ENCODE measurements at places on chromosomes 16 and 17.
A peak's percentile ranks its signal among the peaks of the same experiment; 100 is the strongest.

DNA sequence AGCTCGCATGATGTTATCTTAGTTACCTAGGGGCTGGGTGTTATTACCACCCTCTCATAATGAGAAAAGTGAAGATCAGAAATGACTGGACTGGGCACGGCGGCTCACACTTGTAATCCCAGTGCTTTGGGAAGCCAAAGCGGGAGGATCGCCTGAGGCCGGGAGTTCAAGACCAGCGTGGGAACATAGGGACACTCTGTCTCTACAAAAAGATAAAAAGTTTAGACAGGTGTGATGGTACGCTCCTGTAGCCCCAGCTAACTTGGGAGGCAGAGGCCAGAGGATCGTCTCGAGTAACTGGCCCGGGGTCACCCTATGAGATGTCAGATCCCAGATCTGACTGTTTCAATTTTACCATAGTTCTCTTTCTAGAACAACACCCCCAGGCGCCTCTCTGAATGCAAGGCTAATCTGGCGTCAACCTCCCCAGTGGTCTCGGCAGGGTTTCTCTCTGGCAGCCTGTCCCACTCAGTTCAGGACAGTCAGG lies 1.9 kb upstream of the CCDC102A start:
- DNase-seq: no peak

DNA sequence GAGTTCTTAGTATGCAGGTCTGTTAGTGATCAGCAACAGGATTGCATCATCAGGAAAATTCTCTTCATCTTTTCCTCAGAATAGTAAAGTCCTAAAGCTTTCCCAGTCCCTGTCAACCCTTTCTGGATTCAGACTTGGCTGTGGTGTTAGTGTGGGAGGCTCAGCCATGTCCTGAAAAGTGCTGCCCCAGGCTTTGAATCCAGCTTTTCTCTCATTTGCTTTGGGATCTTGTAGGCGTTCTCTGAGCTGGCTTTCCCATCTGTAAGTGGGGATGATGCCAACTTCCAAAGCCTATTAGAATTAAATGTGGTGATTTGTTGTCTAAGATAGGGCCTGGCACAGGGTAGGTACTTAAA lies 3.0 kb downstream of the ALKBH5 start:
- DNase-seq: no peak

DNA sequence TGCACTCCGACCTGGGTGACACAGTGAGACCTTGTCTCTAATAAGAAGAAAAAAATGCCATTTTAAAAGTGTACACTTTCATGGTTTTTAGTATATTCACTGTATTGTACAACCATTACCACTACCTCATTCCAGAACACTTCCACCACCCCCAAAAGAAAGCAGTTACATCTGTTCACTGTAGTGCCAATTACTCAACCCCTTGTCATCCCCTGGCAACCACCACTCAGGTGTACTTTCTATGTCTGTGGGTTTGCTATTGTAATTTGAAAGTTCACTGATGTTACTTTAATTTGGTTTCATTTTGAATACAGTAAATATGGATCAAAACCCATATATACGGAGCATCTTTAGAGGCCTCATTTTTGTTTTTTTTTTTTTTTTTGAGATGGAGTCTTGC lies 6.1 kb downstream of the ZG16 start:
- no peak for DNase-seq

GRCh38 chr16:7330709-7331108 lies 1.9 kb upstream of the RBFOX1 start:
- DNase-seq: no peak

- DNase-seq: no peak
These were observed 2.8 kb downstream of the TEPSIN start for GRCh38 chr17:81235822-81236740.

DNA sequence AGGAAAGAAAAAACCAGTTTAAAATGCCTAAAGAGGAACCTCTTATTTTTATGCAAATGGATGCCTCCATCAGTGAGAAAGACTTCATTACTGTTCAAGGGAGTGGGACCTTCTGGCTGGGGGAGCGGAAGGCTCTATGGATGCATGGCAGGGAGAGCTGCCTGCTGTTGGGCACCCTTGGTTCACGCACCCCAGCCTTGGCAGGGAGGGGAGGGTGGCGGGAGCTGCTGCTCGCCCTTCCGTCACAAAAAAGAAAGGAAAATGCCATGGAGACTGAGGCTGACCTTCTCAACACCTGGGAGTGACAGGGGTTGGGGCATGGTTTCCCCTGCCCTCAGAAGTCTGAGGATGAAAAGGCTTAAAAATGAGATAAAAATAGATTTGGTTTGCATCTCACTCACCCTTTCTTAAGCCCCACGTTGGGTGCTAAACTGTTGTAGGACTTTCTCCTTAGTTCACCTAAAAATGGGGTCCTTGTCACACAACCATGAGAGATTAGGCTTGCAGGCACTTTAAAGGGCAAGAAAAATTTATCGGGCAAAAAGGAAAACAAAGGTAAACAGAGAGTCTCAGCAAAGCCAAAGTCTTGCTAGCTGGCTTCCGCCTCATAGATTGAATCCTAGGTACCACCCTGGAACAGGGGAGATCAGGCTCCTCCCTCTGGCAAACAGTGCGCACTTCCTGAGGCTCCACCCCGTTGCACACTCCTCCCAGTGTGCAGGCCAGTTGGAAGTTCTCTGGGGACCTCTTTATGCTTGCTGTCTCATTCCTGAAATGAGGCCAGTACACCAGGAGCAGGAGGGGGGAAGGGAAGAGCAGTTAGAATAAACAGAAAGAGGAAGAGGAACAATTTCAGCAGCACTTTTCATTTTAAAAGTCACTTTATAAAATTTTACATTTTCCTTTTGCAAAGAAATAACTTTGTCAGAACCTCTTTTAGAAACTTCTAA lies 31.6 kb downstream of the PHKB start:
- DNase-seq: no peak

- no peak for DNase-seq
These were observed 4.7 kb downstream of the DYNC1LI2 start for GRCh38 chr16:66746682-66747081.

- DNase-seq: no peak
These were observed 356.3 kb upstream of the C16orf82 start for GRCh38 chr16:26710450-26710849.

DNA sequence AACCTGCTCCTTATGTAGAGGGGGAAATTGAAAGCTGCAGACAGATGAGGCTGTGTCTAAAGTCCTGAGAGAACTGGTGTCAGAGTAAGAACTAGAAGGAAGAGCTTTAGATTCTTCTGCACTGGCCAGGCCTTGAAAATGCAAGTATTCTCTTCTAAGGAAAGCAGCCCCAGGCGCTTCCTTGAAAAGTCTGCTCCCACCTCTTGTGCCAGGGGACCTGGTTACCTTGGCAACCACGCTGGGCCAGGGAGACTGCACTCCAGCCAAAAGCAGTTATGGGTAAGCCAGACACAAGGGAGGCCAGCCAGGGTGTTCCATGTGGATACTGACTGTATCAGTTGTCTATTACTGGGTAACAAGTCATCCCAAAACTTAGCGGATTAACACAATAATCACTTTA lies 228.6 kb upstream of the SDK2 start:
- no peak for DNase-seq

DNA sequence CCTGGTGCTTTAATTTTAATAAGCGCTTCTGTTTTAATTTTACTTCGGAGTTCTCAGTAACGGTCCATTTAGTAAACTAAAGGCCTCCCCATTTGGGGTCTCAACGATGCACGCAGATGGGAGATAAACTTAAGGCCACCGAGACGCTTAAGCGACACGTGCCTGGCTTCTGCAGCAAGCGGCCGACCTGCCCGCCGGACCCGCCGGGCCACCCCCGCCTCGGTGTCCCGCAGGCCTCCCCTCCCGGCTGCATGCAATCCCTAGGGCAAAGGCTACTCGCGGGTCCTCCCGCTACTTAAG lies 592 bp downstream of the GCSH start:
- no peak for DNase-seq

DNA sequence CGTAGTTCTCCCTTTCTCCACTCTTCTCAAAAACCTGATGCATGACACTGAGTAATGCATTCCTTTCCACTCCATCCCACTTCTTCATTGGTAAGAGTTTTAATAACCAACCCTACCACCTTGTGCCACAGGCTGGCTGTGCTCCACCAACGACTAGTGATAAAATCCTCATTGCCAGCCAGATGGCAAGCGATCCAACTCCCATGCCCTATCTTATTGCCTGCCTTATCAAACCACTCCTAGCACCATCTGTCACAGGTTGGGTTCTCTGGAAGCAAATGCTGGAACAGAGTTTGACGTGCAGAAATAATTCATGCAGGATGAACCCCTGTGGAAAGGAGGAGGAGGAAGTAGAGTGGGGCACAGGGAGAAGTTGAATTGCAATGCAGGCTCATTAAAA lies 99.5 kb downstream of the CHD9NB start:
- no peak for DNase-seq

GRCh38 chr17:39804839-39805238 lies 59.3 kb downstream of the IKZF3 start:
- no peak for DNase-seq

DNA sequence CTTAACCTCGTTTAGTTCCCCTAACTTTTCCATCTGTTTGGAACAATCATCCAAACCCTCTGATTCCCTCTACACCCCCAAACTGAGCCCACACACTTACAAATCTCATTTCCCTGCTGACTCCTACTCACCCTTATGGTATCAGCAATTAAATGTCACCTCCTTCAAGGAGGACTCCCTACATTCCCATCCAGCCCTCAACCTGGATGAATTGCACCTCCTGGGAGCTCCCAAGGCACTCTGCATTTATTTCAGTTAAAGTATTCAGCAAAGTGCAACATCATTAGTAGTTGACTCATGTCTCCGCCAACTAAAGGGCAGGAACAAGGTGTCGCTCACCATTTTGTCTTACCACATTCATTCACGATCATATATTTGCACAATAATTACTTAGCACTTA lies 353.5 kb downstream of the TMEM114 start:
- no peak for DNase-seq

- DNase-seq: no peak
These were observed 16.1 kb downstream of the G6PC3 start for GRCh38 chr17:44086364-44087311.

DNA sequence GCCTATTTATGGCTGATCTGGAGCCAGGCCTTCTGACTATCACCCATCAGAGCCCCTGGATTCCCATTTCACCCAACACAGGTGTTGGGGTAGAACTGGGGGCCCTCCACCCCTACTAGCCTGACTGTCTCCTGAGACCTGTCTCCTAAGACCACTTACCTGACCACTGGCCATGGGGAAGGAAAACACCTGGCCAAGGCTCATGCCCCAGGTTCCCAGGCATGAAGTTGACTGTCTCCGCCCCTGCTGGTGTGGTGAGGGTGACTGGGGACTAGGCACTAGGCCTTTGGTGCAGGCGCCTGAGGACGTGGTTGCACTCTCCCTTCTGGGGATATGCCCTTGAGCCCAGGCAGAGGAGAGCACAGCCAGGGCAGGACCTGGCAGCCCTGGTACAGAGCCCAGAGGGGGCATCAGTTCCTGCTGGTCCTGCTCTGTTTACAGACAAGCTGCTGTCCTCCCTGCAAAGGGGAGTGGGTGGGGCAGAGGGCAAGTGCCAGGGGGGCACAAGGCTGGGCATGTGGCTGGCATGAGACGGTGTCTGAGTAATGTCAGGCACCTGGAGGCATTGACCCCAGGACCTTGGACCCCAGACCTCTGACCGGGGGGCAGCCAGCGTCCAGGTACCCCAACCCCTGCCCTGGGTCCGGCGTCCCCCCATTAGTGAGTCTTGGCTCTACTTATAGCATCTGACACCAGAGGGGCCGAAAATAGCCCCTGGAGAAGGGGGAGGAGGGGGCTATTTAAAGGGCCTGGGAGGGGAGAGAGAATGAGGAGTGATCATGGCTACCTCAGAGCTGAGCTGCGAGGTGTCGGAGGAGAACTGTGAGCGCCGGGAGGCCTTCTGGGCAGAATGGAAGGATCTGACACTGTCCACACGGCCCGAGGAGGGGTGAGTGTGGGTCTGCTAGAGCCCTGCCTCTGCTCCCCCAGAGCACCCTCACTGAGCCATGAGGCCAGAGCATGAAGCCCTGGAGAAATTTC lies at the start of gene TCAP:
Gene TCAP (plus strand): TSS at position 769 of the 981 bp plus-strand sequence. CDS start 11 bp downstream, at position 780.
- no peak for DNase-seq

DNA sequence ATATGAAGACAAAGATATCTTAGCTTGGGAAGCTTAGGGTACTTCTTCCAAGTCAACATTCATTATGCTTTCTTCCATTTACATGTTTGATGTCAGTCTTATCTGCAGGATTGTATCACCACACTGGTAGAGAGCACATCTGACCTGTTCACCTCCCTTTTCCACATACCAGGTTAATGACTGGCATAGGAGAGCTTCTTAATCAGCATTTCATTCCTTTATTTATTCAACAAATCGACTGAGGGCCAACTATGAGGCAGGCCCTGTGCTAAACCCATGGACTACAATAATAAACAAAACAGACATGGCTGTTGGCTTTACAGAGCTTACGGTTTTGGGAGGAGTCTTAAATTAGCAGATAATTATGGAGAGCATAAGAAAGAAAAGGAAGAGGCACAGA lies 378.1 kb upstream of the CDH11 start:
- no peak for DNase-seq

GRCh38 chr17:77843896-77844295 lies 114.6 kb upstream of the TNRC6C start:
- DNase-seq: no peak

GRCh38 chr16:88349903-88350900 lies 32.6 kb upstream of the ZNF469 start:
- DNase-seq: no peak

DNA sequence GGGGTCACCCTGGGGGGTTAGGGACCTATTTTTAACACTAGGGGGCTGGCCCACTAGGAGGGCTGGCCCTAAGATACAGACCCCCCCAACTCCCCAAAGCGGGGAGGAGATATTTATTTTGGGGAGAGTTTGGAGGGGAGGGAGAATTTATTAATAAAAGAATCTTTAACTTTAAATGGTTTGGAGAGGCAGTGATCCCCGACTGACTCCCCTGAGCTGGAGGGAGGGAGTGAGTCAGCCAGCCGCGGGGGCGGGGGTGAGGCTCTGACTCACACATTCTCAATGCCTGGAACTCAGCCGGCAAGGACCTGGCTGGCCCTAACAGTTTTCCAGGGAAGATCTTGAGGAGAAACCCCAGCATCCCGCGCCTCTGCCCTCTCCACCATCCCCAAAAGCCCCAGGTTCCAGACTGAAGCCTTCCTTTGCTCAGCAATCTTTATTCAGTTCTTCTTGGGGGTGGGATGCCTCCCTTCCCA lies 1.5 kb downstream of the HCFC1R1 start:
- peak; percentile 72 for DNase-seq

DNA sequence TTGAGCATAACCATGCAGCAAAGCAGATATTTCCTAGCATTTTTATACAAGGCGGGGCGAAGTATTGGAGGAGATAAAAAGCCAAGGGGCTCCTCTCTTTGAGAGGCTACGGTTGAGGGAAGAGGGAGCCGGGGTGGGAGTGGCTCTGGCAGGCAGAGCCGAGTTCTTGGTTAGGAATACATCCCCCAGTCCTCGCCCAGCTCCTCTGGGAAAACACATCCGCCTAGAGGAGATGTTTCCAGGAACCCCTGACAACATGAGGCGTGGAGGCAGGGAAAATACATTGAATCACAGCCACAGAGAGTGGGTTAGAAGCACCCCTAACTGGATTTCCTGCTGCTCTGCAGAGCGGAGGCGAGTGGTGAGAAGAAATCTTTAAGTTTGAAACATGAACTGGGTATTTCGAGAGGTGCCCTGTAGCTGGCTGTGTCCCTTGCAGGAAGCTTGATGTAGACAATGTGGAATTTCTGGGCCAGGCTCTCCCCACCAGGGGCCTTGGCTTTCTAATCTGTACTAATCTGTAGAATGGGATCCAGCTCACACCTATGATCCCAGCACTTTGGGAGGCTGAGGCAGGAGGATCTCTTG lies 27.3 kb downstream of the TTYH2 start:
- no peak for DNase-seq

Measured in hematopoietic multipotent progenitor cell treated with erythropoietin and hydrocortisone succinate and interleukin-3 and kit ligand, for 17 days (in vitro differentiated cells).